Colonic mucosa (tissue), 4 donors: ENCODE measurements at places on chromosomes 6 and 20. TPM values are rescaled to one million over a fixed set of nuclear protein-coding genes. Genes with fewer than 3 reads are reported as not detected.

- DNase-seq, result no peak
Measured at GRCh38 chr6:3646616-3647362, 104.7 kb downstream of the PXDC1 start.

- no peak for DNase-seq
Measured at GRCh38 chr6:129189266-129189665, 306.3 kb downstream of the LAMA2 start.

DNA sequence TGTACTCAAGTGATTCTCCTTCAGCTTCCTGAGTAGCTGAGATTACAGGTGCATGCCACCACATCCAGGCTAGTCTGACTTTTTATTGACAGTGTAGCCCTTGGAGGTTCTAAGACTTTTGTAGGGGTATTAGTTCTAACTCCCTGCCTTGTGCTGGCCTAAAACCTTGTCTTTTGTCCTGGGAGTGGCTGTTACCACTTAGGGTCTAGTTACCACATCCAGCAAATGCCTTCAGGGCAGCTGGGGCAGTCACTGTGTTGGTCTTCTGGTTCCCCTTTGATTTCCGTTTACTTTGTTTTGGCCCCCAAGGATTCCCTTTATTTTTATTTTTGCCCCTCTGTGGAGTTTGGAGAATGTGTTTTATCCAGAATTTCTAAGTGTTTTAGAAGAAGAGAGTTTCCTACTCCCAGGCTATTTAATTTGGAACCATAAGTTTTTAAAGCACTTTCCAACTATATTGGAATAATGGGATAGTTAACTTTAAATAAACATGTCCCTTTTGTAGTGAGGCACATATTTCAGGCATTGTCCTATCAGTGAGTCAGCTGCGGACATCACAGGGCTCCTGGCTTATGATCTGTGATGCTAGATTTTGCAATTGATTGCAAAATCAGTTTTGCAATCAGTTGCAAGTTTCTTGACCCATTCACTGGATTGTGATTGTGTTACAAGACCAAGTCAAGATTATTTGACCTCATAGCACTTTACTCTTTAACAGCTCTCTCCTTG is 25.0 kb downstream of the IL22RA2 start:
- no peak for DNase-seq

- no peak for DNase-seq
Measured at GRCh38 chr20:44917399-44917798, 7.5 kb downstream of the PABPC1L start.

DNA sequence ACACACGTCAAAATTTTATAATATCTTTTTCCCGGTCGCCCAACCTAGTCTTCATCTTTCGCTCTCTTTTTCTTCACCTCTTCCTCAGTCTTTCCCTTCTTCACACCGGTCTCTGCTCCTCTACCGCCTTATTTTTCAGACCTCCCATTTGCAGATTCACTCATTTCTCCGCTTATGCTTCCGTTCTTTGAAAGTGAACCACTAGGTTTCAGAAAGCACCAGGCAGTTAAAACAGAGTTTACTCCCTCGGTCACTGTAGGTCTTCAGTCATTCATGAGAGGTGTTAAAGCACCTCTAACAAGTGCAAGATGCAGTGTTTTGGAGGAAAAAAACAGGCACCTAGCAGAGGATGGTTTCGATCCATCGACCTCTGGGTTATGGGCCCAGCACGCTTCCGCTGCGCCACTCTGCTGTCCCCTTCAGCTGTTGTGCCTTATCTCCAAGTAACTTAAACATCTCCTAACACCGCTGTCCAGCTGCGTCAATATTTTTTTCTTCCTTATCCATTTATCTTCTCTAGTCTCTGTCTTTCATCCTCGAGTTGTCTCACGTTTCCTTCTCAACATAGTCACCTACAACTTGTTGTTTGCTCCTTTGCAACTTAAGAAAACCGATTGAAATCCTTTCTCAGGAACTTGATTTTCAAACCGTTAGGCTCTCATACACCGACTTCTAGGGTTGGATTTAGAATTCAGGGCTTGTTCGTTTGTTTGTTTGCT is 119.7 kb upstream of the ZNF184 start:
- peak; percentile 43 for DNase-seq

DNA sequence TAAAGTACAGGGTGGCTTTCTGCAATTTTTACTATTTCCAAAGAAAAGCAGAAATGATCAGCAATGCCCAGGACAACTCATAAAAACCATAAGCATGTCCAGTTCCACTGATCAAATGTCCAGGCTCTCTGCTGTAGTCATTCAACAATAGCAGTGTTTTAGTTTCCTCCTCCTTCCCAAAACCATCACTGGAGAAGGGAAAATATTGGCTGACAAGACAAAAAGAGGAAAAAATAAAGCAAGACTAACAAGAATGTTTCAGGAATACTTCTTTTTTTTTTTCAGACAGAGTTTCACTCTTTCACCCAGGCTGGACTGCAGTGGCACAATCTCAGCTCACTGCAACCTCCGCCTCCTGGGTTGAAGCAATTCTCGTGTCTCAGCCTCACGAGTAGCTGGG is 2.2 kb downstream of the UQCC1 start:
- no peak for DNase-seq

GRCh38 chr6:95648636-95649035 is 71.3 kb downstream of the MANEA start:
- no peak for DNase-seq

DNA sequence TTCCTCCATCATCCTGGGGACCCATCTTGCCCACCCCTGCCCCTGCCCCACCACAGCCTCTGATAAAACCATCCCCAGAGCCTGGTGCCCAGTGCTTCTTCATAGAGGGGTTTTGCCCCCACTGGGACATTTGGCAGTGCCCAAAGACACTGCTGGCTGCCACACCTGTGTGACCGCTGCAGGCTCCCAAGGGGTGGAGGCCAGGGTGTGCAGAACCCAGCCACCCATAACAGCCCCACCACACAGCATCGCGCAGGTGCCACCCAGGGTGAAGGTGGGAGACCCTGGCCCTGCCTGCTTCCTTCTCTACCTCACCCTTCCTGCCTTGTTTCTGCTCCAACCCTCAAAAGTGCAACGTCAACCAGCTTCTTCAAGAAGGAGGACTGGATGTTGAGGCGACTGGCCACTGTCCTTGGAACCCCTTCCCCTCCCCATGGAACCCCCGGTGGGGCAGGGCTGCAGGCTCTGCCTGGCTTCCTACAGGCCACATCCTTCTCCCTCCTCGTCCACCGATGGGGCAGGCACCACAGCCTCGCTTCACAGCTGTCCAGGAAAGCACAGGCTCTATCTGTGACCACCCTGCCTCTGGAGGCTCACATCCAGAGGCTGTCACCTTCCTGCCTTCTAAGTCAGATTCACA is 79.2 kb upstream of the MPC1 start:
- no peak for DNase-seq

DNA sequence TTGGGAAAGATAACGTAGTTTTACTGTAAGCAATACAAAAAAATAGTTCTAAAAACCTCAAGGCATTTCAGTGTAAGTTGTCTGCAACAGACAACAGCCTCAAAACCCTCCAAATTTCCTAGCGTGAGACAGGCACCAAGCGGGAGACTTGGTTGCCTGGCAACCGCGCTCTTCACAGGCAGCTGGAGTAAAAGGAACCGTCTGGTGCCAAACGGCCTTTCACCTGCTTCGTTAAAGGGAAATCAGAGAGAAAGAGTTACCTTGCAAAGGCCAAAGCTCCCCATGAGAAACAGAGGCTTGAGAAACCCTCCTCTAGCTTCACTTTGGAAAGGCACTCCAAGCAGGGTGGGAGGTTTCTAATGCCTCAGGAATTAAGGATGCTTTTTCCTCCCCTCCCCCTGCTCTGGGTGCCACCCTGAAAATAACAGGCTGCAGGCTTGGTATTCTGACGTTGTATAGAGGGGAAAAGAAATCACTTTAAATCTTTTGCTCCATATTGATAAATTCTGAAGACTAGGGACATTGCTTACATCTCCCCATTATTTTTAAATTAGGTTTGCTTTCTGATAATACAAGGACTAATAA is 129.7 kb upstream of the UFL1 start:
- DNase-seq, result no peak

GRCh38 chr6:33289784-33290315 is 449 bp downstream of the PFDN6 start:
- no peak for DNase-seq

DNA sequence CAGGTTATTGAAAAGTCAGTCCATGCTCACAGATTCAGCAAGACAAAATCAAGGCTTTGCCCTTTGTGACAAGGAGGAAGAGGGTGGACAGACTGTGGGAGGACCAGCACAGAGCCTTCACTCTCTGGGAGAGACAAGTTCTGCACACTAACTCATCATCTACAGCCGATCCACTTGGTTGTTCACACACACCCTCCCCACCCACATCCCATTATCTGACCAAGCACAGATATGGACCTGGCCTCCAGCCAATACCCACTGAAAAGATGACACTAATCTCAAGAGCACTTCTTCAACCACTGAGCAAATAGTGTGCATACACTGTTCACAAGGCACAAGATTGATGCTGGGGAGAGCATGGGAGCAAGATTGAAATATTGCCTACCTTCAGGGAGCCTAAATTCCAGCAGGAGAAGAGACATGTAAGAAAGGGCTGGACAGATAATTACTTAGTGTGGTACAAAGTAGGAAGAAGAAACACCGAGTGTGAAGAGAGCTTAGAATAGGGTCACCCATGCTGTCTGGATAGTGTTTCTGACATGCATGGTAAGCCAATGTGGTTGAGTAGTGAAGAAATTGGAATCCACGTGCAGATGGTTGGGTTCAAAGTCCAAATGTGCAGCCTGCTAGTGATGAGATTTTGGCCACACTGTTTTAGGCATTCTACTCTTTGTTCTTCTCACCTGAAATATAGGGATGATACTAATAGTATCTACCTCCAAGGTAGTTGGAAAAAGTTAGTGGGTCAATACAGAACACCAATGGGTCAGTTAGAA is 21.7 kb upstream of the IL17A start:
- DNase-seq, result no peak

- DNase-seq, result no peak
Measured at GRCh38 chr6:82178077-82178758, 69.3 kb downstream of the IBTK start.

- DNase-seq, result no peak
Measured at GRCh38 chr6:27550692-27551091, 77.8 kb upstream of the ZNF184 start.

The HLA-DQA1 gene
- 8.1 TPM for total RNA-seq

The CGA gene
- not detected for total RNA-seq

The TULP1 gene
- total RNA-seq, result not detected

The TRIM10 gene
- 3.8 TPM for total RNA-seq

The ARG1 gene
- 0.74 TPM for total RNA-seq
